NCI-H187 (cell line): ENCODE measurements at places on chromosomes 3 and 15.

DNA sequence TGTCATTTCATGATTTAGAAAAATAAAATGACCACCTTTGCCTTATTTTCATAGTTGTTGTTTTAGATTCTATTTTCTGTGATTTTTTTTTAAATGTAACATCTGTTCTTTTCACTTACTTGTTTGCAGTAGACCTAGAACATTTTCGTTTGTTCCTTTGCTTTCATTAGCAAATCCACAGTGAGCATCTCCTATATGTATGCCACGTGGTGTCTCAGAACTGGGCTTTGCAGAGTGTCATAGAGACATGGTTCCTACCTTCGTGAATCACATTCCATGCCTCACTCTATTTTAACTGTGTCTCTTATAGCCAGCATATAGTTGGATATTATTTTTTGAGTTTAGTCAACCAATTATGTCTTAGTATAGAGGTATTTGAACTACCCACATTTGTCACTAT lies 118.2 kb downstream of the KLF13 start:
- no peak for DNase-seq

- no peak for DNase-seq
Observed at GRCh38 chr3:14301558-14301957, 100.8 kb upstream of the SLC6A6 start.

DNA sequence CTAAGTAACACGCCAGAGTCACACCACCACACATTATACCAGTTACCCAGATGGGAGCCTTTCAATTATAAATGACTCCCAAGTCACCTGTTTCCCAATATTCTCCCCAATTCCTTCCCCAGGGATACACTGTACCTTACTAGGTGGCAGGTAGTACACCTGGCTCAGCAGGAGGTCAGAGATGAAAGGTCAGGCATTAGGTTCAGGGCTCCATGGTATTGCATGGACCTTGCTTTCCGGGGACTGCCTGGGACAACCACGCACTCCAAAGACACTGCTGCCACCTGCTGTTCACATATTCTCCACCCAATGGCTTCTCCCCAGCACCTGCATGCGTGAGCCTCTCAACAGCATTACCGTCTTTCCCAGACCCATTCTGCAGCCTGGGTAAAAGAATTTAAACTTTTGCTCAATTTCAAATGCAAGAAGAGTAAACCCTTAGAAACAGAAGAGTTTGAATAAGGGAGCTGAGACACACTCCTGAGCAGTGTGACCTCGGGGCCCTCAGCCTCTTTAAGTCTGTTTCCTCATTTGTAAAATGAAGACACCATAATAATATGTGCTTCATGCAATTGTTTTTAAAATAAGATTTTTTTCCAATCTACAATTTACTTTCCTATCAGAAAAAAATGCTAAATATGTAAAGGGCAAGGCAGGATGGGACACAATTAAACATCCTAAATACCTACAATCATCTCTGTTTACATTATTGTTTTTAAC lies 28.0 kb upstream of the LACTB start:
- peak; percentile 12 for DNase-seq

- no peak for DNase-seq
Observed at GRCh38 chr3:157067114-157067513, 92.8 kb downstream of the CCNL1 start.
